Cortex of kidney (tissue), 1 donor: ENCODE measurements at places on chromosomes 16 and 17.

DNA sequence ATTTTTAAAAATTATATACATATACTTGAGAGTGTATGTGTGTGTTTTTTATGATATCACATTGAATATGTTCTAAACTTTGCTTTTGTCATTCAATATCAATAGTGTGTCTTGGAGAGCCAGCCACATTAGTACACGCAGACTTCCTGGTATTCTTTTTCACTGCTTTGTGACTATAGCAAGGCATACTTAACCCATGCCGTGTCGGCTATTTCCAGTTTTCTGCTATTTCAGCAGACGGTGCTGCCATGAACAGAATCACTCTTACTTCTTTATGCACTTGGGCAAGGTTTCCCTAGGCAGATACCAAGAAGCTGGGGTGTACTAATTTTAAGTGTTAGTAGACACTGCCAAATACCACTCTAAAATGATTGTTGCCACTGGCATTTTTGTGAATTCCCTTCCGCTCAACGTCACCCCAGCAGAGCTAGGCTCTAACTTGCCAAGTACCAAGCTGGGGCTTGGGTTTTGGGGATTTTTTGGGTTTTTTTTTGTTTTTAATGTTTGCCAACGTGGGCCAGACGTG, 134.9 kb downstream of the SOCS1 start:
- no peak for DNase-seq

DNA sequence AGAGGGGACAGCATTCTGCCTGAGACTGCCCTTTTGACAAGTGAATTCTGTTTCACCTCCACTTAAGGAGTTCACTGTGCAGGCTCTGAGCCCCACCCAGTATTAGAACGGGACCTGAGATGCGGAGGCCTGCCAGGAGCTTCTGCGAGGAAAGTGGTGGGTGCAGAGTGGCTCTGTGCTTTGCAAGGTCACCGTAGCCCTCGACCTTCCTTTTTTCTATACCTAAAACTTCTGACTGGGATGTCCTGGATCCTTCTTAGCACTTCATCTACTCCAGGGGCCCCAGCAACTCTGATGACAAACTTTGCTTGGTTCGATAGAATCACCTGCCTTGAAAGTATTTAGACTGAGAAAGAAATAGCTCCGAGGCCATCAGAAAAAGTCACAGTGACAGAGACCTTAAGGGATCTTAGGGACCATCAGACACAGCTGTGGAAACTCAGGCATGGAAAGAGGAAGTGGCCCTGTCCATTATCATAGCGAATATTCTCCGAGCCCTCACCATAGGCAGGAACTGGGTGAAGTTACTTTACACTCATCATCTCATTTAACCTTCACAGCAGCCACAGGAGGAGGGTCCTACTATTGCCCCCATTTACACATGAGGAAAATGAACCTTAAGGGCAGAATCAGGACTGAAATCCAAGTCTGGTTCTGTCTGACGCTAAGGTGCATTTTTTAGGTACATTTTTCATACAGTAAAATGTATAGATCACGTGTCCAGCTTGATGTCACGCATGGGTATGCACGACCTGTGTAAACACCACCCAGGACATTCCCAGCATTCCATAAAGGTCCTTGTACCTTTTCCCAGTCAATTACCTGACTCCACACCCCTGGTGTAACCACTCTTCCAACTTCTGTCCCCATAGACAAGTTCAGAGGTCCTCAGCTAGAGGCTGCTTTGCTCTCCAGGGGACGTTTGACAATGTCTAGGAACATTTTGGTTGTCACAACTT, 676 bp upstream of the KRT13 start:
- no peak for DNase-seq

GRCh38 chr17:46818929-46819859, 702 bp upstream of the WNT3 start:
- no peak for DNase-seq

- DNase-seq, result no peak
These were observed 57.7 kb downstream of the NKD1 start for GRCh38 chr16:50605733-50606430.

DNA sequence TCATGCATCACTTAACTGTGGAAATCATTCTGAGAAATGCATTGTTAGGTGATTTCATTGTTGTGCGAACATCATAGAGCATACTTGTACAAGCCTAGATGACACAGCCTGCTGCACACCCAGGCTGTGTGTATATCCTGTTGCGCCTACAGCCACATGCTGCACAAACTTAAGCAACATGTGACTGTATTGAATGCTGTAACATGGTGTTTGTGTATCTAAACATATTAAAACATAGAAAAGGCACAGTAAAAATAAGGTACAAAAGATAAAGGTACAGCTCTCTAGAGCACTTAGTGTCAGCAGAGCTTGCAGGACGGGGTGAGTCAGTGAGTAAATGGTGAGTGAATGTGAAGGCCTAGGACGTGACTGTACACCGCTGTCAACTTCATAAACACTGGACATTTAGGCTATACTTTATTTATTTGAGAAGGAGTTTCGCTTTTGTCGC, 11.9 kb downstream of the FOXK2 start:
- no peak for DNase-seq

- no peak for DNase-seq
These were observed 56.2 kb upstream of the CRISPLD2 start for GRCh38 chr16:84763629-84764028.

DNA sequence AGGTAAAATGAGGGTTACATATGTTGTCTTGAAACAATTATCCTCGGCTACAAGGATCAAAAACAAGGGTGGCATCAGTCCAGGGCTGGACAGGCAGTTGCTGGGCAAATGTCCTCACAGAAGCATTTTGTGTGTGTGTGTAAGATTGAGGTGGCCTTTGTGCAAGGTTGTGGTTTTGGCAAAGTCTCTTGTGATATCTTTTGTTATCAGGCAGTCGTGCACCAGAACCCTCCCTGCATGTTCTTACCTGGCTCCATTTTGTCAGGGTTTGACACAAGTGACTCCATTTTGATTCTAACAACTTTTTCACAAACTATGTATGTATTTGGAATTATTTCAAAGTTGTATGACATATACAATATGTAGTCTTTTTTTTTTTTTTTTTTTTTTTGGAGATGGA, 20.0 kb downstream of the CHAD start:
- no peak for DNase-seq

- DNase-seq, result no peak
These were observed 49.1 kb upstream of the PMFBP1 start for GRCh38 chr16:72220875-72221629.

GRCh38 chr16:3876695-3877094, 3.8 kb downstream of the CREBBP start:
- DNase-seq, result no peak

- DNase-seq, result no peak
These were observed 280.8 kb downstream of the CDH11 start for GRCh38 chr16:64841071-64841470.

- DNase-seq, result no peak
These were observed 46.9 kb downstream of the IRX6 start for GRCh38 chr16:55370762-55371482.

DNA sequence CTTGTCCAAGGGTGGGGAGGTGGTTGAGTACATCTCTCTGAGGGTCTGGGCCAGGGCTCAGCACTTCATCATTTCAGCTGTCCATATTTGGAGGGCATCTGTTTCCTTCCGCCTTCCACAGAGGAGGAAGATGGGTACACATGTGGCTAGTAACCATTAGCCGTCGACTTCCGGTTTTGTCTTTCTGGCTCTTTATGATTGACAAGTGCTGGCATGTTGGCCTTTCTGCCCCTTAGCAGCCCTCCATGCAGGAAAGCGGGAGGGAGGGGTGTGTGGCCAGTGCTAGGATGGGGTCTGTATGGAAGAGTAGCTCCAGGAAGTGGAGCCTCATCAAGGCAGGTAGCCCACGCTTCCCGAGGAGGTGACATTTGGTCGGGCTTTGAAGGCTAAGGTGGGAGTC, 69.6 kb downstream of the RAI1 start:
- DNase-seq, result no peak

DNA sequence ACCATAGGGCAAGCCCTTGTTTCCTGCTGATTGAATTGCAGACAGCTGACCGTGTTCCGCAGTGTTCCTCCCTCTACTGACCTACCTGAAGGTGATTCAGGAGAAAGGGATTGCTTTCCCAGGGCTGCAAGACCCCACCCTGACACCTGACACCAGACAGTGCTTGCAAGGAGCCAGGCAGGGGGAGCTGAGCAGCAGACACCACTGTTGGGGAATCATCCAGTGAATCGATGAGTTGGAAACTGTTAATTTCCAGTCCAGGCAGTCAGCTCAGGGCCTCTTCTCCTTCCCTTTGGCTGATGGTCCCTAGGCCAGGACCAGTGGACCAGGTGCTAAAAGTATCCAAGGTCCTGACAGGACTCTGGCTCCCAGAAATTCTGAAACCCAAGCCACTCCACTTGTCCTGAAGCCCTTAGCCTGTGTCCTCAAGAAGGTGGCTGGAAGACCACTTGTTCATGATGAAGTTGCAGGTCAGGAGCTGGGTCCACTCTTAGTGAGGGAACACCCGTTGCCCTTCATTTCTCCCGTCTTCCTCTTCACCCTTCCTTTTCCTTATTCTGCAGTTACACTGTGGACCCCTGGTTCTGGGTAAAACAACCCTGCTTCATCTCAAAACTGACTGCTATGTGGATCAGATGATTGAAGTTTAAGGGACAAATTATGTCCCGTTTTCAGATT, 9.5 kb upstream of the UNK start:
- no peak for DNase-seq

DNA sequence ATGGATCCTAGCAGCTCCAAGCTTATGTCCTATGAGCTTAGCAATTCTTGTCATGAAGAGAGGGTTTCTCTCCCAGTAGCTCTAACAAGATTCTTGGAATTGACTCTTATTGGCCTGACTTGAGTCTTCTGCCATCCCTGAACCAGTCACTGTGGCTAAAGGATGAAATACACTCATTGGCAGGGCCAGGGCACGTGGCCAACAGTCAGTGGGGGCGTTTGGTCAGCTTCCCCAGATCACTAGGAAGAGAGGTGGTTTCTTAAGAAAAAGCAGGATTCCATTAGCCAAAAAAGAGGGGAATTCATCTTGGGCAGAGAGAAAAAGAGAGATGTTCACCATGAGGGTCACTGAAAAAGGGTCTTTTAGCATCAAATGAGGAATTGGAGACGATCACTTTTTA, 363.2 kb downstream of the SNX29 start:
- DNase-seq, result no peak

- no peak for DNase-seq
These were observed 38.9 kb downstream of the SHCBP1 start for GRCh38 chr16:46582313-46582712.

GRCh38 chr16:637081-638018, 1.2 kb upstream of the METTL26 start:
- no peak for DNase-seq

DNA sequence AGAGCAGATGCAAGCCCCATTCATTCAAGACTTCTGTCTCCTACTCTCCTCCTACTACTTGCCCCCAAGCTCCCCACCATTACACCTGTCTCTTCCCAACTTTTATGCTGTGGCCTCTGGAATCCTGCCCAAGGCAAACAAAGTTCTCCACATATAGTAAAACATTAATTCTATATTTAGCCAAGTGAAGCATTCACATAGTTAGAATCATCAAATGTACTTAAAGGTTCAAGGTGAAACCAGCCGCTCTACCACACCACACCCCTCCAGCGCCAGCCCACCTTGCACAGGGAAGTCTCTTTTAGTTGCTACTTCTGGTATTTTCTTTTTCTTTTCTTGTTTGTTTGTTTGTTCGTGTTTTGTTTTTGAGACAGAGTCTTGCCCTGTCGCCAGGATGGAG, 25.4 kb upstream of the GUCY2D start:
- DNase-seq, result no peak

DNA sequence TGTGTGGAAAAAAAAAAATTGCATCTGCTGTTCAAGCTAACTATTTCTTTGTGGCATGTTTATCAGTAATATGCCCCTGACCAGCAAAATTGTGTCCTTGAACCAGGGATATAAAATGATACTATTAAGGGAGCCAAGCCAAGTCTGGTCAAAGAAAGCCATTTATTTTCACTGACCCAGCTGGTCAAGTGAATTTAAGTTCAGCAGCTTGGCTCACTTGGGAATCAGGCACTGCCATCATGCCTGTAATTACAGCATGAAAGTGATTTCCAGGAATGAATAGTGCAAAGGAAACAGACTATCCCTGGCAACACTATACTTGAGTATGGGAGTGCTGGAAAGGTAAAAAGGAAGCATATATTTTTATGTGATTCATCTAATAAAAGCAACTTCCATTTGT, 934.6 kb upstream of the CDH8 start:
- no peak for DNase-seq

DNA sequence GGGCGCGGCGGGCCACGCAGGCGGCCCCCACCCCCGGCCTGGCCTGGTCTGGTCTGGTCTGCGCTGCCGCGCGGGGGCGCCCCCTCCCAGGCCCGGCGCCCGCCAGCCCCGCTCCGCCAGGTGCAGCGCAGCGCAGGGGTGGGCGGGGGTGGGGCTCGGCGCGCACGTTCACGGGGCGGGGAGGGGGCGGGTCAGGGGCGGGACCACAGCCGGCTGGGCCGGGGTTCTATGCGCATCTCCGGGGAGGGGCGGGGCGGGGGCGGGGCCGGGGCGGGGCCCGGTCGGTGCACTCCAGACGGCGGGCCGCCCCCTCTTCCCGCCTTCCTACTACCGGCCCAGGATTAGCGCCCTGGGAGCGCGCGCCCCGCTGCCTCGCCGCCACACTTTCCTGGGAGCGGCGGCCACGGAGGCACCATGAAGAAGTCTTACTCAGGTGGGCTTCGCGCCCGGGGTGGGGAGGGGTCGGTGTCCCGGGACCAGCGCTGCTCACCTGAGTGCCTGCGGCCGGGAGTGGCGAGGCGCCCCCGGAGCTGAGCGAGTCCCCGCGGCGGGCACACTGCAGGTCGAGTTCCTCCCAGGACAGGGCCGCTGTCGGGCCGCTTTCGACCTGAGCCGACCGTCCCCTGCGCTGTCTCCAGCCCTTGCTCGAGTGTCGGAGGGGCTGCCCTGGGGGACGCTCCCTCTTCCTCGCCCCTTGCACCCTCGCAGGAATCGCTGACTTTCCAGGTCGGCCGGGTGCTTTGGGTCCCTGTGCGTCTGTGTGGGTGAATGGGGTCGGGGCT, 140.5 kb downstream of the SEC14L1 start:
- no peak for DNase-seq

DNA sequence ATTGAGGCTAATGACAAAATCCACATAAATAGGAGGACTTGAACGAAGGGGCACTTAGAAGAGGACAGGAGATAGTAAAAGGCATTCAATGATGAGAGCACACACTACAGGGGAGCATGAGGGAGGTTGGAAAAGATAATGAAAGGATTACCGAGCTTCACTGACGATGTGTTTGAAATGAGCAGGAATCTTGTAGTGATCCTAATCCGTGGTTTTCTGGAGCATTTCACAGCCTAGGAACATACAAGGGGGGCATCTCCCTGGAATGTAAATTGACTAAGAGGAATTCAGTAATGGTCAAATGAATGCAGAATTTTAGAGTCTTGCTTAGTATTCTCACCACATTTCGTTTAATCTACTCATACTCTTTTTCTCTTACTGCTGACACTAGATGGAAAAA, 5.2 kb downstream of the ATMIN start:
- DNase-seq, result no peak
